Stromal cell of bone marrow (primary cell): ENCODE measurements at places on chromosomes 6 and 20.

DNA sequence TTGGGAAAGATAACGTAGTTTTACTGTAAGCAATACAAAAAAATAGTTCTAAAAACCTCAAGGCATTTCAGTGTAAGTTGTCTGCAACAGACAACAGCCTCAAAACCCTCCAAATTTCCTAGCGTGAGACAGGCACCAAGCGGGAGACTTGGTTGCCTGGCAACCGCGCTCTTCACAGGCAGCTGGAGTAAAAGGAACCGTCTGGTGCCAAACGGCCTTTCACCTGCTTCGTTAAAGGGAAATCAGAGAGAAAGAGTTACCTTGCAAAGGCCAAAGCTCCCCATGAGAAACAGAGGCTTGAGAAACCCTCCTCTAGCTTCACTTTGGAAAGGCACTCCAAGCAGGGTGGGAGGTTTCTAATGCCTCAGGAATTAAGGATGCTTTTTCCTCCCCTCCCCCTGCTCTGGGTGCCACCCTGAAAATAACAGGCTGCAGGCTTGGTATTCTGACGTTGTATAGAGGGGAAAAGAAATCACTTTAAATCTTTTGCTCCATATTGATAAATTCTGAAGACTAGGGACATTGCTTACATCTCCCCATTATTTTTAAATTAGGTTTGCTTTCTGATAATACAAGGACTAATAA, 129.7 kb upstream of the UFL1 start:
- DNase-seq, result no peak

GRCh38 chr20:10553326-10553984, 118.3 kb downstream of the SLX4IP start:
- peak; percentile 49 for DNase-seq

GRCh38 chr20:64161356-64162238, 2.7 kb upstream of the MYT1 start:
- DNase-seq, result no peak

DNA sequence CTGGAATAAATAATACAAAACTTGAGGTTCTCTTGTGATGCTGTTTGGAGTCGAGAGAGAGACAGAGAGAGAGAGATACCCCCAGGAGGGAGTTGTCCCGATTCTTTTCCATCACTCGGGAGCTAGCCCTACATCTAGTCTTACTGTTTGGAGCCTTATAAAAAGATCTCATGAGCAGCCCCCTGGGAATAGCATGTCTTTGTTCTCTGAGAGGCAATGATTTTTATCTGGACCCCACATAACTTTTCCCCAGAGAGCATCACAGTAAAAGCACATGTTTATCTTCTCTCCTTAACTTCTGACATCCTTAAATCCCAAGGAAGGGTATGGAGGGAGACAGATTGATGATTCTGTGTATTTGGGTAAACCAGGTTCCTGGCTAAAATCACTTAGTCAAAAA, 20.9 kb upstream of the HLA-DOA start:
- DNase-seq, result no peak

GRCh38 chr20:36825385-36826104, 50.4 kb upstream of the TLDC2 start:
- no peak for DNase-seq

- no peak for DNase-seq
Observed at GRCh38 chr6:110897433-110897832, 22.8 kb downstream of the AMD1 start.

- DNase-seq, result no peak
Observed at GRCh38 chr6:43302126-43302525, 4.1 kb downstream of the SLC22A7 start.

DNA sequence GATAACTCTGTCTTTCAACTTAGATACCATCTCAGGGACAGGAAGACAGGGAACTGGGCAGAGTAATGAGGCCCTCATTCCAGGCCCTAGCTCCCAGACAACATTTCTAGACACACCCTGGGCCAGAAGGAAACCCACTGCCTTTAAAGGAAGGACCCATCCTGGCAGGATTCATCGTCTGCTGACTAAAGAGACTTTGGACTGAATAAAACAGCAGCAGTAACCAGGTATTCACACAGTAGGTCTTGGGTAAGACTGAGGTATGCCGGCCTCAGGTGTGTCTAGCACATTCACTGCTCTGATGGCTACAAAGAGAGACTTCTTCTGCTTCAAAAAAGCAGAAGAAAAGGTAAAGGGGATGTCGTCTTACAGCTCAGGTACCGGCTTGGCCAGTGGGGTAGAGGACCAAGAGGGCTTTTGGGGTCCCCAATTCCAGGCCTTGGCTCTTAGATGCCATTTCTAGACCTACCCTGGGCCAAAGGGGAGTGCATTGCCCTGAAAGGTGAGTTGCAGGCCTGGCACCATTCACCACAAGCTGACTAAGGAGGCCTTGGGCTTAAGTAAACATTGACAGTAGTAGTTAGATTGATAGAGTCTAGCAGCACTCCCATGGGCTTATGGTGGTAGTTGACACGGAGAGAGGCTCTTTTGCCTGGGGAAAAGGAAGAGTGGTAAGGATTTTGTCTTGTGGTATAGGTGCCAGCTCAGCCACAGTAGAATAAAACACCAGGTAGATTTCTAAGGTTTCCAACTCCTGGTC, 13.4 kb downstream of the SNX14 start:
- no peak for DNase-seq
